ENCODE measurements at places on chromosomes 2 and 18. TPM values are rescaled to one million over a fixed set of nuclear protein-coding genes. Genes with fewer than 3 reads are reported as not detected.
A peak's percentile ranks its signal among the peaks of the same experiment; 100 is the strongest.

DNA sequence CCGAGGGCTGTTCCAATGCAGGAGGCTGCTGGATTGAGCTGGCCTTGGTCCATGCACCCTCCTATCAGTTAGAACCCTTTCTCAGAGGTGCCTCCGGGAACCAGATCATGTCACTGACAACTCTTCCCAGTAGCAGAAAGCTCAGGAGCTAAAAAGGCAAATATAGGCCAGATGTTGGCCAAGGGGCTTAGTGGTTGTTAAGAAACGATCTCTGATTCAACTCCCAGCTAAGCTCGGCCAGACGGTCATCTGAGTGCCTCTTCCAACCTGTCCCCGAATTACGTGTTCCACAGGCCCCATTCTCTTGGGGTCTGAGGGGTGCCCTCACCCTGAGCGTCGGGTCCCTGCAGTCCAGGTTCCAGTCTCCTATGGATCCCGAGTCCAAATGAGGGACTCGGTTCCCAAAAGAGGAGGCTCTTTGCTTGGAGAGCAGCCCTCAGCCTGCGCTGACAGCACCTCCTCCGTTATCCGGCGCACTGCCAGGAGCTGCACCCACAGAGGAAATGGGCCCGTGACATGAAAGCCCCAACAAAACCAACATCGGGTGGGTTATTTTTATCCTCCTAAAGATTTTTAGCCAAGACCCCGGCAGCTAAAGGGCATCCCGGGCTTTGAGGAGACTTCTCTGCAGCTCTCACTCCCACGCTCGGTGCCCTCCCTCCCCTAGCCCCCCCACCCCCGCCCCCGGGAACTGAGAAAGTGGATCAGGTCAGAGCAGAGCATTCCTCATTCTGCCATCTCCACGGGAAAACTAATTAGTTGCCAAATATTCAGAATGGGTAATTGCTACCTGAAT is 106.6 kb upstream of the ID2 start:
- ATAC-seq, result peak; percentile 37

- ATAC-seq, result no peak
Observed at GRCh38 chr2:57180042-57180567, 866.5 kb upstream of the VRK2 start.

- ATAC-seq, result no peak
Observed at GRCh38 chr2:104582471-104582870, 271.4 kb upstream of the POU3F3 start.

DNA sequence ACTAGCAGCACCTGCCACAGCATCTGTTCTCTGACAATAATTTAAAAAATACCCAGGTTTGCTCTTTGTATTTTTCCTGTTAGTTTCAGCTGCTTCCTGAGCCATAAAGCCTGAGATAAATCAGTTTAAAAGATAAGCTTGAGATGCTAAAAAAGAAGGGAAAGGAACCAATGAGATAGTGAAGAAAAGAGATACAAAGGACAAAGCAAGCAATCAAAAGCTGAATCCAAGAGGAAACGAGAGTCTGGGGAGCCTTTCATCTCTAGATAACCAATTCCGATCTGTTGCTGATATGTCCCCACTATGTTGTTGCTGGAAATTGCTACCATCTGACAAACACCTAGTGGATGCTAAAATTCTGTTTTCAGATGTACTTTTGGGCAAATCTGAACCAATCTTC is 201.4 kb downstream of the RBM43 start:
- no peak for ATAC-seq

GRCh38 chr2:38653715-38654527 is 12.0 kb upstream of the GALM start:
- ATAC-seq, result peak; percentile 79

- ATAC-seq, result no peak
Observed at GRCh38 chr18:312415-312814, 44.6 kb upstream of the THOC1 start.

OXER1 gene
- 0.13 TPM for total RNA-seq

GRCh38 chr2:25416674-25417073 is 74.9 kb upstream of the DNMT3A start:
- ATAC-seq, result no peak

SKOR2 gene
- total RNA-seq, result not detected

- no peak for ATAC-seq
Observed at GRCh38 chr18:73511771-73512503, 635.7 kb downstream of the FBXO15 start.

DNA sequence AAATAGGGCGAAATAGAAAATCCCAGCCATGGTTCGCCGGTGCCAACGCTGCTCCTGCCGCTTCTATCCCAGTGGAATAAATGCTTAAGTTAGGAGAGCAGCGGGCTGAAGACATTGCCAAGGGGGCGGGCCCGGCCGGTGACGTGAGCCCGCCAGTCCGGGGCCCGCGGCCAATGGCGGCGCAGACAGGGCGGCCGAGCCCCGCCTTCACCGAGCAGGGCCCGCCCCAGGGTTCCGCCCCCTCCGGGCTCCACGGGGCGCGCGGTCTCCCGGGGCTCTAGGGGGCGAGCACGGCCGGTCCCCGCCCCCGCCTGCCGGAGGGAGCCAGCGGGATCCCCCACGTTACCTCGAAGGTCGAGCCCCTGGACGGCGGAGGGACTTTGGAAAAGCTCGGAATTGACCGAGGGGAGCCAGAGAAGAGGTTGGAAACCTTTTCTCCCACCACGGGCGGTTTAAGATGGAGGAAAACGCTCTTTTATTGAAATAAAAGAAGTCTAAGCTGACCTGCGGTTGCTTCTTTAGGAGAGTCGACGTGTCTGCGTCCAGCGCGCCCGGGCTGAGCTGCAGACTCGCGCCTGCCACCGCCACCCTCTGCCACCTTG is at the start of gene EPHA4:
Gene EPHA4, minus strand, starts transcription at position 86 of the 602 bp plus-strand sequence. Its CDS starts 56 bp downstream, at position 30.
- ATAC-seq, result peak; percentile 86

GRCh38 chr18:46630160-46630559 is 26.9 kb downstream of the LOXHD1 start:
- peak; percentile 84 for ATAC-seq

DNA sequence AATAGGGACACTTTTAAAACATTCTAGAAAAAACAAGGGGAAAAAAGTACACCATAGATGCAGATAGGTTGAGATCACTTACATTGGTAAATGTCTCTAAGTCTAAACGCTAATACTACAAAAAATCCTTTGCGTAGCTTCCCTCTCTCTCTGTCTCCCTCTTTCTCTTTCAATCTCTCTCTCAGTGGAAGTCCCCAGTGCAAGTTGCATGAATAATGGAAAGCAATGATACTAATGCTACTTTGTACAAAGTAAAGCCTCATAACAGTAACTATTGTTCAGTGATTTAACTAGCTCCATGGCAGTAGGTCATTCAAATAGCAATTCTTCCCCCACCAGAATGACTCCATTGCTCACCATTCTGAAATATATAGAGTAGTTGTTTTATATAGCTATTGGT is 12.8 kb downstream of the MEIS1 start:
- ATAC-seq, result no peak

GRCh38 chr2:198307093-198307492 is 502.7 kb downstream of the PLCL1 start:
- ATAC-seq, result no peak

DNA sequence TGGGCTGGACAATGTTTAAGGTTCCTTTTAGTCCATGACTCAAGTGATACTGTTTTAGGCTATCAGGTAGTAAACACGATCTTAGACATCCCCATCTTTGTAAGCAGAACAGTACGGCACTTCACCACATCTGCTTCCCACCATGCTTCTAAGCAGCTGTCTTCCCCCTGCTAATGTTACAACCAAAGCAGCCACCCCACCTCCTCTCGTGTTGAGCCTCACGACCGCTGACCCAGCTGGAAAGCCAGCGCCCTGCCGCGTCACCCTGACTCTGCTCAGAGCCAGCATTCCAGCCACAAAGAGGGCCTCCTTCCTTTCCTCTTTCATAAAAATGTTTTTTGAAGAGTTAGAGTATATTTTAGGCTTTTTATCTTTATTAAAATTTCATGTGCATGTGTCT is 9.4 kb downstream of the MTERF4 start:
- ATAC-seq, result no peak

GRCh38 chr2:16554060-16554583 is 111.5 kb downstream of the CYRIA start:
- ATAC-seq, result no peak

- peak; percentile 89 for ATAC-seq
Observed at GRCh38 chr2:160465406-160465805, 28.2 kb downstream of the RBMS1 start.

AMER3 gene
- not detected for total RNA-seq

ABHD1 gene
- total RNA-seq, result 0.17 TPM

- ATAC-seq, result no peak
Observed at GRCh38 chr2:54725343-54726099, 2.1 kb downstream of the EML6 start.

- no peak for ATAC-seq
Observed at GRCh38 chr18:35835833-35836232, 136.6 kb upstream of the RMP24 start.

DNA sequence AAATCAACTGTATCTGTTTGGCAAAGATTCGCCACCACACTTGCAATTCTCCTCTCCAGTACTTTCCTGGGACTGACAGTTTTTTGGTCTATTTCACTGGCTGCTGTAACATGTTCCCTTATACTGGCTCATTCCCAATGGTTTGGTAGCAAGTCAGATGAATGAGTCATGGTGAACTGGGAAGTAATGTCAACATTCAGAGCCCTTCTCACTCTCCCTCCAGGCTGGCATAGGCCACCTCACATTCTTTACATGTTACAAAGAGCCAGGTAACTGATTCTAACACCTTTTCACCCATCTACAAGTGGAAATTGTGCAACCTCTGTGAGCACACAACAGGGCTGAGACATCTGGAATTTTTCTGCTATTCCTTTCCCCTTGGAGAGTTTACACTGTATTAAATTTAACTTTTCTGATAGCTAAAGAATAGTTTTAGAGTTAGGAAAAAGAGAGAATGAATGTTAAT is 111.3 kb upstream of the TLK1 start:
- no peak for ATAC-seq

- no peak for ATAC-seq
Observed at GRCh38 chr2:241966647-241967466, 97.3 kb downstream of the RTP5 start.

DNA sequence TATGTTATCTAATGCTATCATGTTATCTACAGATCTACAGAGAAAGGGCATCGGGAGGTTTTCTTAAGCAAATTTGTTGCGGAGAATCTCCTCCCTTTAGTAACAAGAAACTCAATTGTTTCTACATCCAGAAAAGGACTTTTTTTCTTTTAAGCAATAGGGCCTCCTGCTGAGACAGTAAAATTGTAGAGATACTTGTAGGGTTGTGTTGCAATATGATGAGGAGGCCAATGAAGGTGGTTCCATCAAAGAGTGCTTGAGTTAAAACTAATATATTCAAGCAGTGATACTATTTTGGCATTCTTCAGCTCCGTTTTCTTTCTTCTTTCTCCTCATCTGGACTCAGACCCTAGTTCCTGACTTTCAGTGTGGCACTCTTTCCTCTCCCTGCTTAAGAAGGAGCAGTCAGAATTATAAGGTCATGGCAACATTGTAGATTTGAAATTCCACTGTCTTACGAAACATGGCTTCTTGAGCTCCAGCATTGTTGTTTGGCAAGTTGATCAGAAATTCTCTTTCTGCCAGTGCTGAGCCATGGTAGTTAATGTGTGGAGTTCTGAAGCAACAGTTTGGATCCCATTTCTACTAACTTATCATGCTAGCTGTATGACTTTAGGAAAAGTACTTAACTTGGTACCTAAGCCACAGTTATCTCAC is 202.0 kb upstream of the SLC14A2 start:
- ATAC-seq, result no peak

DNA sequence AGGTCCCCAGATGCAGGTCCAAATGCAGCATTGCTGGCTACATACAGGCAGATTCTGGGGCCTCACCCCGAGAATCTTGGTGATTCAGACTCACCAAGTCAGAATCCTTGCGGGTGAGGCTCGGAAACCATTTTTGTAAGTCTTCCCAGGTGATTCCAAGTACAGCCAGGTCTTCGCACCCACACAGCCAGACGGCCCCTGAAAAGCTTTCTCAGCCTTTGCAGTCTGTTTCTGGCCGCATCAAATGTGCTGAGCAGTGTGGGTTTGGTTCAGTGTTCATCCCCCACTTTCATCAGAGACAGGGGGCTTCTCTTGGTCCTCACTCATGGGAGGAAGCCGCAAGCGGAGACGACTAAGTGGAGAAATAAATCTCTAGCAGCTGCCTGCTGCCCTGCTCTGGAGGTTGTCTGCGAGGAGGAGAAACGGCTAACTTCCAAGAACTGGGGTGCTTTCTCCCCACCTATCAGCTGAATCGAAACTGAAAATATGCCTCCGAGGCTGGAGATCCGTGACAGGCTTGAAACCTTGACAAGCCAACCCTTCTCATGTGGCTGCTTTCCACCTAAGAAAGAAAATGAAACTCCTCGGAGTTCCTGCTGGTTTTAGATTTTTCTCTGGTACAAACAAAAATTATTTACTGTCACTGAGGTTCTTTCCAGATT is 8.9 kb upstream of the TMEM185B start:
- ATAC-seq, result peak; percentile 88

STAT4 gene
- total RNA-seq, result 51.7 TPM

- no peak for ATAC-seq
Observed at GRCh38 chr2:12202313-12203075, 456.1 kb downstream of the LPIN1 start.

AOX1 gene
- 0.04 TPM for total RNA-seq

GRCh38 chr2:69985688-69986087 is 24.3 kb upstream of the ASPRV1 start:
- no peak for ATAC-seq

TLX2 gene
- total RNA-seq, result 1.4 TPM

GRCh38 chr18:11004951-11005350 is 144.4 kb downstream of the PIEZO2 start:
- no peak for ATAC-seq

- ATAC-seq, result no peak
Observed at GRCh38 chr2:209648714-209649113, 122.9 kb upstream of the UNC80 start.

TNFAIP6 gene
- not detected for total RNA-seq

RSAD2 gene
- total RNA-seq, result 2.8 TPM

DNA sequence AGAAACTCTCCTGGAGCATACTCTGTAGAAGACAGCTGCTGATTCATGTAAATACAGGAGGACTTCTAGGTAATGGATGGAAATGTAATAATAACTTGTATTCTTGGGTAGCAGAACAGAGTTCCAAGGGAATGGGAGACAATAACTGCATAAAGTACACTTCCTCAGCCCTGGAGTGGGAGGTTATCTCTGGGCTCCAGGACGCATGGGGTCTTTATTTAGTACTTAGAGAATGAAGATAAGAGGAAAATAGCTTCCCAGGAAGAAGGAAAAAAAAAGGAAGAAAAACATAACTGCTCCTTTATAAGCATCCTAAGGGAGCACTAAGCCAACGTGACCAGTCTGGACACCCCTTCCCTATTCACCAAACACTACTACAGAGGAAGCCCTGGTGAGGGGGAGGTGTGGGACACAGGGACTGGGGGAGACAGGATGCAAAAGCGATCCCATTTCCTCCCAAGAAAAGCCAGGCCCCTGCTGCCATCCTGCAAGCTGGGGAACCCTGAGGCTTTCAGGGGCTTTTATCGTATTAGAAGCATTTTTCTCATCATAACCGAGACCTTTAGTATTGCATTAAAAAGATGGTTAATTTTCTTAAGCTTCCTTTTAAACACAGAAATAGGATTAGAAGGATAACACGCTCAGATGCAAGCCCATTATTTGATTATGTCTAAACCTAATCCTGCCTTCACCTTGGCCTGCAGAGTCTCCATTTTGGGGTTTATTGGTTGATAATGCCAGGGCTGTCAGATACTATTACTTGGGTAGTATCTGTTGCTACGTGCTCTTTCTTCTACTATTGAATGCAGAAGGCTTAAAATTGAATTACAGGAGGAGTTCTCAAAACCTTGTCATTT is 78.5 kb downstream of the KLF7 start:
- ATAC-seq, result no peak

RESP18 gene
- not detected for total RNA-seq
